ENCODE measurements at places on chromosomes 3 and 15.

DNA sequence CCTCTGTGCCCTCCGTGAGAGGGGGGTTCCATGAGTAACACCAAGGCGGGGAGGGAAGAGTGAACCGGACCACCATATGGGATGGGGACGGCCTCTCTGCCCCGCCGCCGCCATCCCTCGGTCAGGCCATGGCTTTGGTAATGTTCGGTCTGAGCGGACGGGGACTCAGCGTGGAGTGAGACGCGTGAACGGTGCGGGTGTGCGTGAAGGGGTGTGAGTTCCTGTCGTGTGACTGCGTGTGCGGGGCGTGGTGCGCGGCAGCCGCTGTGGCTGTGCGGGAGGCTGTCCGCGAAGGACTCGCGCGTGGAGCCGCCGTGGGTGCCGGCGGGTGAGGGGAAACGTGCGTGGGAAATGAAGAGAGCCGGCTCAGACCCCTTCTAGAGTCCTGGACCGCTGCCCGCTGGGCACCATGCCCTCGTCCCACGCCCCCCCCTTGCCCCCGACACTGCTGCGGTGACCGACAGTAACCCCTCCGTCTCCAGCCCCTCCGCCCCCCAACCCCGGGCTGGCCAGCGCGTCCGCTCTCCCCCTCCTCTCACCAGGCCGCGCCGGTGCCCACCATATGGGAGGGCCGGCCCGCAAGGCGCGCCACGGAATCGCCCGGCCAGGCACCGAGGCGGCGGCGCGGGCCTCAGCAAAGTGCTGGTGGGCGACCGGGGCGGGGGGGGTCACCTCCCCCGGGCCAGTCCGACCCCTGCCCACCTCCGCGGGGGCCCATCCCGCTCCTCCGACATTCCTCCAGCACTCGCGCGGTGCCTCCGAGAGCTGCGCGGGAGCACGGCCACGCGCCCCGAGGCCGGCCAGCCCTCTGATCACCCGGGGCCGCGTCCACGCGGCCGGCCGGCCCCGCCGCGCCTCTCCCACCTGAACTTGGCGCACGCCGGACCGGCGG, 589 bp downstream of the KLF15 start:
- no peak for DNase-seq

- no peak for DNase-seq
Measured at GRCh38 chr15:99347574-99347973, 96.3 kb downstream of the LRRC28 start.

DNA sequence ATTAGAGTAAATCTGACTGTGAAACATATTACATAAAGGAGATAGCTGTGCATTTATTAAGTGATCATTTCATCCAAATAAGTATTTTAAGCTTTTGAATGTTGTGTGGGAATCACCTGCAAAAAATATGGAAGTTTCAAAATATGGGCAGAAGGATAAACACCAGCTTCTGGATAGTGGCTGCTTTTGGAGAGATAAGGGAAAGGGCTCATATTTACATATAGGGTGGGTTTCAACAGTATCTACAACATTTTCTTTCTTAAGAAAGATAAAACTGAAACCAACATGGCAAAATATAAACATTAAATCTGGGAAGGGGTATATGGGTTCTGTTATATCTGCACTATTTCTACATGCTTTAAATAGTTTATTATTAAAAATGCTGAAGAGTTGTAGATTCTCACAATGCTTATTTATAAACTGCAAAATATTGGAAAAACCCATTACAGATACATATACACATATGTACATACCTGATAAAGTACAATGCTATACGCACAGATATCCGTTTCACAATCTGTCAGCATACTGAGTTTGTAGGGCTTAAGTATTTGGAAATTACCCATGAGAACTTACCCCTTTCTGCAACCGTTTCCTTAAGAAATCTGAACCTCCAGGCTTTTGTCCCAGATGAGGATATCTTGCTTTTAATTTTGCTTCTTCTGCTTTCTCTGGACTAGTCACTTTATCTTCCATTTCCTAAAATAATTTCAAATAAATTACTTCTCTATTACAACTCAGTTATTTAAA, 12.1 kb downstream of the ARPP19 start:
- DNase-seq: no peak

DNA sequence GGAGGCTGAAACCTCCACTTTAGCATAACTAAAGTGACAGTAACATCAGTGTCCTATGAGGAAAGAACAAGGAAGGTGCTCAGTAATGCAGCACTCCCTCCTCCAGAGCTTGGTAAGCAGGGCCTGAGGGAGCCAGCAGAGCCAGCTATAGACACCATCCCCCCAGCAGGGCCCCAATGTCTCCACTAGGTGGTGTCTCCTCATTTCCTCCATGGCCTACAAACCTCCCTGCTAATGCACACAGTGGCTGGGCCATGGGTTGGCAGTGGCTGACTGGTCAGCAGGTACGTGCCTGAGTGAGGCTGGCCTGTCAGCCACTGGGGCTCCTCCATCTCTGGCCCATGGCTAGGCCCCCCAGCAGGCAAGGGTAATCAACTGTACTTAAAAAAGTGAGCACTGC, 13.6 kb downstream of the MRPS25 start:
- DNase-seq: peak; percentile 72

- peak; percentile 56 for DNase-seq
Measured at GRCh38 chr3:121545049-121545573, 677 bp downstream of the POLQ start.

- no peak for DNase-seq
Measured at GRCh38 chr3:63056932-63057331, 181.7 kb upstream of the CADPS start.

DNA sequence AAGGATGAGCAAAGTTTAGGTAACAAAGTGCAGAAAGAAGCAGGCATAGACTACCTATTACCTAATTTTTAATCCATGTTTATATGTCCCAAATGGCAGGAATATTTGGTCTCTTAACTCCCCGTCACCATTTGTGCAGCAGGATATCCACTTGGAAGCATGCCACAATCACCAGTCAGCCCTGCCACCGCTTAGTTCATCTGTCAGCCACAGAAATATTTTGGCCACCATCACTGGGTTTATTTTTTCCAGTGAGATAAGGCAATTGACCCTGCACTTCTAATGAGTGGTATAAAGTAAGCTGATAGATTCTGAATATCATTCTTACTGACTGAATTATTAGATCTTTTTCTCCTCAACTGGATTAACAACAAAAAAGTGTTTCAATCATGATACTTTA, 152.9 kb upstream of the SOX2 start:
- no peak for DNase-seq

- peak; percentile 72 for DNase-seq
Measured at GRCh38 chr15:66765478-66766281, 63.6 kb downstream of the SMAD6 start.

DNA sequence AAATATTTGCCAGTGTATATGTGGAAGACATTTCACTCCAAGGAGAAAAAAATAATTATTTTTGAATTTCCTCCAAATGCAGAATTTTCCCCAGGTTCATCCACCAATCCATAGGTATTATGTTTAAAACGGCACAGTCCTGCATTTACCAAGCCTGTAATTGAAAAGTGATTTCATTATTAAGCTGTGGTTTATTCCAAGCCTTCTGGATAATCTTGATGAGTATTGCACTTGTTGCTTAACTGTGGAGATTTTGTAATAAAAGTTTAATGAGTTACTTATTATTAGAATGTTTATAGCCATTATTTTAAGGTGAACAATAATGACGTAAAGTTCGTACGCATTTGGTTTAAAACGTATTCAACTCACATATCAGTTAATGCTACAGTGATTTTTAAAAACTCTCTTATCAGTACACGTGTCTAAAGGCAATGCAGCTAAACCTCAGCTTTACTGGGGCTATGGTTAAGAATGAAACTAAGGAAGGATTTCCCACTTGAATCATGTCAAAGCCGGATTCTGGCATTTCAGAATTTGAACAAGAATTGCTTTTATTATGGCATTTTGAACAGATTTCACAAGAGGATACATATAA, 283.9 kb downstream of the MECOM start:
- no peak for DNase-seq

GRCh38 chr15:75171408-75171807, 30.3 kb upstream of the C15orf39 start:
- peak; percentile 39 for DNase-seq

DNA sequence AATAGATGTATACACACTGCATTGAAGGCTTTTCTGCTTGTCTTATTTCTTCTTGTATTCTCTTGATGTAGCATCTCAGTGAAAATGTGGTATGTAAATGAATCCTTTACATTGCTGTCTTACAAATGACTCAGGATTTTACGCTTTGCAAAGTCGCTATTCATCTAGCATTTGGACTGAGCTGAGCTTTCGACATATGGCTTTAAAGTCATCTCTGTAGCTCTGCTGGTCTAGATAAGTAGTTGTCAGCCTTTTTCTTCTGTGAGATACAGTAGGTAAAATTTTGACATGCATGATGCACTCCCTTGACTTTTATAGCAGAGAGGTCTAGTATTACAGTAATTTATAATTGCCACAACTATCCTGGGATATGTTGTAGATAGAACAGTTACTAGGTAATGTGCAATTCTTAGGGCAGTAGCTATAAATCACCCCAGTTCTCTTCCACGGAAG, 16.8 kb downstream of the MEF2A start:
- no peak for DNase-seq
